ENCODE measurements at places on chromosomes 7 and 10.
A peak's percentile ranks its signal among the peaks of the same experiment; 100 is the strongest.

DNA sequence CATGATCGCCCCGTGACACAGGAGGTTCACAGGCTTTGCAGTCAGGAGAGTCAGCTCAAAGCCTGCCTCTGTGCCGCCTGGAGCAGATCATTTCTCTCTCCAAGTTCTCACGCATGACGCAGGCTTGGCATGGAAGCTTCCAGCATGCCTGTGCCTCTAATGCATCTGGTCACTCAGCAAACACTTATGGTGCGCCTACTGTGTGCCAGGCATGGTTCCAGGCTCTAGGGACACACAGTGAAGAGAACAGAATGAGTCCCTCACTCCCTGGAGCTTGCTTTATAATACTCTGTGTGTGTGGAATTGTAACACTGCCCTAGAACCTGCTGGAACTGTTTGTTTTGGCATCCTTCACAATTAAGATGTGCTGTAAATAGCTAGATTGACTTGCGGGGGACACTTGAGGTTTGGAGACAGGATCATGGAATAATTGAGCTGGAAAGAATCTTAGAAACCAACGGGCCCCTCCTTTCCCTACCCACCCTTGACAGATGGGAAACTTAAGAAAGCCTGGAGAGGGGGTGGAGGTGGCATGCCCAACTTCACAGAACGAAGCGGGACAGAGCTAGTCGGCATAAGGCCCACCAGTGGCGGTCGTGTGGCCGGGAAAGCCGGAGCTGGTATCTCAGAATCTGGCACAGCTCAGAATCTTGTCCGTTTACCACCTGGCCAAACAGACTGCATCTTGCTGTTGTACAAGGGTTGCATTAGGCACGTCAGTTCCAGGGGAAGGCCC lies 4.6 kb upstream of the MYH16 start:
- DNase-seq = no peak

GRCh38 chr10:61795551-61795950 lies 105.9 kb upstream of the ARID5B start:
- DNase-seq = no peak

DNA sequence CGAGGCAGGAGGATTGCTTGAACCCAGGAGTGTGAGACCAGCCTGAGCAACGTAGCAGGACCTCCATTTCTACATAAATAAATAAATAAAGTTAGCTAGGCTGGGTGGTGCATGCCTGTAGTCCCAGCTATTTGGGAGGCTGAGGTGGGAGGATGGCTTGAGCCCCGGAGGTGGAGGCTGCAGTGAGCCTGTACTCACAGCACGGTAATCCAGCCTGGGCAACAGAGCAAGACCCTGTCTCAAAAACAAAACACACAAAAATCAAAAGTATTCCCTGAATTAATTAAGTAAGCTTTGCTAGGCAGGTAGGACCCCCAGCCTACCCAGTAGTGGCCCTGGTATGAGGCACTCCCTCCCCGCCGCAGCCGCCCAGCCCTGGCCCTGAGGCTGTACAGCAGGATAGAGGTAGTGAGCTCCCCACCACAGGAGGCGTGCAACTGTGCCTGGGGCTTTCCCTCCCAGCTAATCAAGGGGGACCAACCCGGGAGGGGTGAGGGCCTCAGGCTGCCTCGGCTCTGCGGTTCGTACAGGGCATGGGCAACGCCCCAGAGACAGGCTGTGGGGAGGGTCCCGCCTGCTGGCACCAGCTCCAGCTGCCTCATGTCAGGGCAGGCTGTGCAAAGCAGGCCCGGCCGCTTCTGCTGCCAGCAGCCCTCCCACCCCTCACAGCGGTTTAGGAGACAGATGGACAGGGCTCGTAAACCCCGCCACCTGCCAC lies 1.0 kb upstream of the CYP2W1 start:
- DNase-seq = peak; percentile 64

GRCh38 chr7:83524277-83525075 lies 124.5 kb downstream of the SEMA3E start:
- DNase-seq = peak; percentile 38

GRCh38 chr10:19931894-19932590 lies 115.8 kb downstream of the PLXDC2 start:
- DNase-seq = no peak

- DNase-seq = no peak
These were observed 12.6 kb downstream of the TBATA start for GRCh38 chr10:70772627-70773026.

- DNase-seq = no peak
These were observed 20.6 kb downstream of the CALML5 start for GRCh38 chr10:5478694-5479305.
